ENCODE measurements at places on chromosomes 13 and 19.

- DNase-seq = no peak
Measured at GRCh38 chr19:2549701-2550191, 73.8 kb downstream of the GADD45B start.

- DNase-seq = no peak
Measured at GRCh38 chr19:40982594-40983101, 8.4 kb upstream of the CYP2B6 start.

DNA sequence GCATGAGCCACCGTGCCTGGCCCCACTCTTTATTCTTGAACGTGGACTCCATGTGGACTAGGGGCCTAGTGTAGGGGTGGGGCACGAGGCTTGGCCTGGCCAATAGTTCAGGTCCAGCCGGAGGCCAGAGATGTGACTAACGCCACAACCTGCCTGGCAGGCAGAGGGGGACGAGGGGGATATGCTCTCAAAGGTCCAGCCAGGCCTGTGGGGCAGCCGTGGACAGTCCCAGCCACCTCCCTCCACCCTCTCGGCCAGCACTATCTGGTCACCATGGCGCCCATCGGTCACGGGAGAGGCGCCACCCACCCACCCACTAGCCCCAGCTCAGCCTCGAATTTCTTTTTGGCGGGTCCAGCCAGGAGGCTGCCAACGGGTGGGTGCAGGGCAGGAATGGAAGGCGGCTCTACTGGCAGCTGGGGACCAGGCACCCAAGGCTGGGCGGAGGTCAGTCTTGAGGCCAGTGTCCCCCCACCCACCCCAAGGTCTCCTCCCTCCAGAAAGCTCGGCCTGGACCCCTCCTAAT is 2.2 kb upstream of the CERS1 start:
- DNase-seq = no peak

DNA sequence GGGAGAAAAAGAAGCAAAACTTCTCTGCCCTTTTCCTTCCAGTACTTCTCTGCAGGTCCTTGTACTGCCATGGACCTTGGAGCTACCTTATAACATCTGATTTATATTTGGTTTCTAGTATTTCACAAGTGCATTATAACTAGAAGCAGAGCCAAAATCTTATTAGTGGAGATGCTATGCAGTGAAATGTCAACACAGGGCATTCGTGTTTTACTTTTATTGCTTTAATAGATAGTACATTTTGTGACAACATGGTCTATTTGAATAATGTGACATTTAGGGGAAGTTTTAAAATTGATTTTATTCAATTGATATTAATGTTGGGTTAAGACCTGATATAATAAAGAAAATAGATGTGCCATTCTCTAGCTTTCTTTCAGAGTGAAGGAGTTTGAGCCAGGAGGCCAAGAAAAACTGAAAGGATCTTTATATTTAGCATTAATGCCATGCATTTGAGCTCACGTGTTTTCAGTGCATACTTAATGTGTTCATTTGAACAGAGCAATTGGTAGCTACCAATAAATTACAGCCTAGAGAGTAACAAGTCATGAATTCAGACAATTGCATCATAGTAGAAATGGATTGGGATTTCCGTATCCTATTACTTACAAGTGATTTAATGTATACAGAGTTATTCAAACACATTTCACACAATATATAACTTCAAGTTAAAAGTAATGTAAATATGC is 863.8 kb downstream of the GPC5 start:
- no peak for DNase-seq

DNA sequence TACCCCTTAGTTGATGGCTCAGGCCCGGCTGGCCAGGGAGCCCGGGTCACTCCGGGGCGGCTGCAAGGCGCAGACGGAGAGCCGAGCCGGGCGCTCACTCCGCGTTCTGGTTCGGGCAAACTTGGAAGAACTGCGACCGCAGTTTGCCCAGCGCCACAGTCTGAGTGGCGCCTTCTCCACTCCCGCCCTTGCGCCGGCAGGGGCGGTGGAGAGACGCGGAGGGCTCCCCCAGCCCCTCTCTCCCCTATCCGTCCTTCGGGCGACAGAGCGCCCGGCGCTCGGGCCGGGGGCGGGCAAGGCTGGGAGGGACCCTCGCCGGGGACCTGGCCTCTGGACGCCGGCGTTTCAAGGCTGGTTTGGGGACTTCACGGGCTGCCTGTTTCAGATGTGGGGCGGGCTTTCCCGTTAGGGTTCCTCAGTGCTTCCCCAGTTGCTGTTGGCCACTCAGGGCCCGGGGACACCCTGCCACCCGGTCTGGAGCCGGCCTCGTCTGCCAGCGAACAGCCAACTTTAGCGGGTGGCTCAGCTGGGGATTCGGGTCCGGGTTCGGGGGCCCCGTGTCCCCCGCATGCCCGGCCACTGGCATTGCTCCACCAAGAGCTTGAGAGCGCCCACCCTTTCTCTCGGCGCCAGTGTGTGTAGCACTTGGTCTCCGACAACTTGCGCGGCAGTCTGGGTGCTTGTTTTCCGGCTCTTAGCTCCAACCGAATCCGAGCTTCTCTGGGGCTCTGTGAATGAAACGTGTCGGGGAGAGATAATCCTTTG is 1.5 kb downstream of the GPC6 start:
- no peak for DNase-seq

All from activated CD8-positive, alpha-beta memory T cell treated with anti-CD3 and anti-CD28 coated beads for 1 hour (primary cell).